Large intestine (tissue), 12 donors: ENCODE measurements at places on chromosomes 12 and 14.

DNA sequence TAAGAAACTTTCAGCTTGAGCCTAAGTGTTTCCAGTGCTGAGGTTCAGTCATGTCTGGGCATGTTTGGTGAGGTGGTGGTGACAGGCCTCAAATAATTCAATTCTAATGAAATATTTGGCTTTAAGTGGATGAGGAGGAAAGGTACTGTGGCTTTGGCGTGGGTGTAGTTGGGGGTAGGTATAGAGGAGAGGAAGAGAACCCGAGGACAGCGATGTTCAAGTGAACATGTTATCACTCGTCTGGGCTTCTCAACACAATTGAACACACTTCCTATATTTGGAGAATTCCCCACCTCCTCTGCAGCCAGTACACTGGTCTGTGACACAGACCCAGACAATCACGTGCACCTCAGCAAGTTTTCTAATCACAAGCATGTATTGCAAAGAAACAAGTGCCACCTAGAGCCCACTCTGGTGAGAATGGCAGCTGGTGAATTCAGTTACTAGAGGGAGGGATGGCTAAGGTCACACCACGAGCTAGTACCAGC, 53.0 kb downstream of the IFNG-AS1 start:
- no peak for DNase-seq

DNA sequence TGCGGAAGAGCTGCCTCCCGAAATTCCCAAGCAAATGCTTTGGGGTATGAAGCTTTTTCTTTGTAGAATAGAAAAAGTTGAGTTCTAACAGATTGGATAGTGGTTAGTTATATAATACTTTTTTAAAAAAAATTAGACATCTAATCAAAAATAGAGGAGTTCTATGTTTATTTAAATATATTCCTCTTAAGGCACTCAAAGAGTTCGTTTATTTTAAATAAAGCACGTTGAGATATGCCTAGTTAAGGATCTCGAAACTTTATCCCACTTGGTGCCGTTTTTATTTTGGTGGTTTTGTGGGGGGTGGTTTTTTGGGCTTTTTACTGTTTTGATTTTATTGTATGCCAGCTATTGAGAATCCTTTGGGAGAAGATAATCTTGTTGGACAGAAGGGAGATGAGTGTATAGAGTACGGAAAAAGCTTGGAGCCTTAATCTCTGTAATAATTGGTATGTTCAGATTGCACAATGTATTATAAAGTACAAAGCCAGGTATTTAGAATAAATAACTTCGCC, 10.7 kb upstream of the SNAPC1 start:
- no peak for DNase-seq

DNA sequence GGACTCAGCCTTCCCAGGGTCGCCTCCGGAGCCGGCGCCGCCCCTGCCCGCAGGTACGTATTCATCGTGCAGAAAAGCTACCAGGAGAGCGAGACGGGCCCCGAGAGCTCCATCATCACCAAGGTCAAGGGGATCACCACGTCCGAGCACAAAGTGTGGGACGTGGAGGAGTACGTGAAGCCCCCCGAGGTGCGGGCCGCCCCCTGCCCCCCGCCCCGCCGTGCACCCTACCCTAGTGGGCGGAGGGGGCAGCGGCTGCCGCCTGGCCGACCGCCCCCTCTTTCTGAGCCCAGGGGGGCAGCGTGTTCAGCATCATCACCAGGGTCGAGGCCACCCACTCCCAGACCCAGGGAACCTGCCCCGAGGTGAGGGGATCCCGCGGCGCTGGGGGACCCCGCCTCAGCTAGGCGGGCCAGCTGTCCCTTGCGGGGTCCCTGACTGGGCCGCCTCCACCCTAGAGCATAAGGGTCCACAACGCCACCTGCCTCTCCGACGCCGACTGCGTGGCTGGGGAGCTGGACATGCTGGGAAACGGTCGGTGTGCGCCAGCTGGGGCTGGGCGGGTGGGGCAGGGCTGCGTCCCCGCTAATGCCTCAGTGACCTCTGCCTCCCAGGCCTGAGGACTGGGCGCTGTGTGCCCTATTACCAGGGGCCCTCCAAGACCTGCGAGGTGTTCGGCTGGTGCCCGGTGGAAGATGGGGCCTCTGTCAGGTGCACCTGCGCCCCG, 973 bp downstream of the P2RX2 start:
- DNase-seq, result no peak

DNA sequence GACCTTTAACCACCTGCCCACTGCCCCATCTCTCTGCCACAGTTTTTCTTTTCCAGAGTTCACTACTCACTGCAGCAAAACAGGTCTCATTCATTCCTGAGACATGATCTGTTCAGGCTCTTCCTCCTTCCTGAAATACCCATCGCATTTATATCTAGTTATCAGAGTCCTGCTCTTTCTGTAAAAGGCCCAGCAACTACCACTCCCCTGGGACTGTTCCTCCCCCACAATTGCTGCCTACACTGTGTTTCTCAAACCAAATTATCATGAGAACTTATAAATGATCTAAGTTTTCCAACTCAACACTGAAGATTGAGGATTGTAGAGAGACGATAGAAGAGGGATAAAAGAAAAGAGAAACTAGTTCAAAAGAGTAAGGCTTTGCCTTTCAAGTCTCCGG, 40.8 kb upstream of the EPS8 start:
- DNase-seq, result no peak

DNA sequence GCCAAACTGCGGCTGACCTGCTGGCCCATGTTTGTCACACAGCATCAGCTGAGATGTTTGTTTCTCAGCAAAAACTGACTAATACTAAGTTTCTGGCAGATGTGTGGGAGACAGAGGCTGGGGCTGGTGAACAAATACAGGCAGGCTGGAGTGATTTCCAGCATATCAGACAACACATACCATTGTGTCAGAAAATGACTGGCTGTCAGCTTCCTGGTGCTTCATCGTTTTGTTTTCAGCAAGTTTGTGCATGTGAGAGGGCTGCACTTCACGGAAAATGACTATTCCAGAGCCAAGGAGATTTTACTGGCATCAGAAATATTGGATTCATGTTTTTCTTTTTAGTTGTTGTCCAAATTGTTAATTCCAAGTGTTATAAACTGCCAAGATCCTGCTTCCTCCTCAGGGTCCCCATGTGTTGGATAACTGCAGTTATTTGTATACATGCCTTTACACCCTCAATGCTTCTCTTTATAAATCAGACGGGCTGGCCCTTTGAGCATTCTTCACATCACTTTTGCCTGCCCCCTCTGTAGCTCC, 145.7 kb downstream of the GALC start:
- DNase-seq, result no peak

GRCh38 chr14:84041421-84041820, 1488.5 kb upstream of the FLRT2 start:
- no peak for DNase-seq

DNA sequence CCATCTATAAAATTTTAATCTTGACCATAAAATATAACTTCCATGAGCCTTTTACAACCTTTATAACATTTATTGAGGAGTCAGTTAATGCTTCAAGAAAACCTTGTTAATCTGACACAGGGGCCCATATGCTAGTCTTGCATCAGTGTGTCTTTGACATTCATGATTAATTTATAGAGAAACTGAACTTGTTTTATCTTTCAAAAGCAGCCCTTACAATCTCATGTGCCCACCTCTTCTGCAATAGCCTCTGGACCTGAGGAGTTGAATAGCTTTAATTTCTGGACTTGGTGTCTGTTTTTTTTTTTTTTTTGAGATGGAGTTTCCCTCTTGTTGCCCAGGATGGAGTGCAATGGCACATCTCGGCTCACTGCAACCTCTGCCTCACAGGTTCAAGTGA, 8.6 kb upstream of the LPCAT3 start:
- DNase-seq, result no peak

DNA sequence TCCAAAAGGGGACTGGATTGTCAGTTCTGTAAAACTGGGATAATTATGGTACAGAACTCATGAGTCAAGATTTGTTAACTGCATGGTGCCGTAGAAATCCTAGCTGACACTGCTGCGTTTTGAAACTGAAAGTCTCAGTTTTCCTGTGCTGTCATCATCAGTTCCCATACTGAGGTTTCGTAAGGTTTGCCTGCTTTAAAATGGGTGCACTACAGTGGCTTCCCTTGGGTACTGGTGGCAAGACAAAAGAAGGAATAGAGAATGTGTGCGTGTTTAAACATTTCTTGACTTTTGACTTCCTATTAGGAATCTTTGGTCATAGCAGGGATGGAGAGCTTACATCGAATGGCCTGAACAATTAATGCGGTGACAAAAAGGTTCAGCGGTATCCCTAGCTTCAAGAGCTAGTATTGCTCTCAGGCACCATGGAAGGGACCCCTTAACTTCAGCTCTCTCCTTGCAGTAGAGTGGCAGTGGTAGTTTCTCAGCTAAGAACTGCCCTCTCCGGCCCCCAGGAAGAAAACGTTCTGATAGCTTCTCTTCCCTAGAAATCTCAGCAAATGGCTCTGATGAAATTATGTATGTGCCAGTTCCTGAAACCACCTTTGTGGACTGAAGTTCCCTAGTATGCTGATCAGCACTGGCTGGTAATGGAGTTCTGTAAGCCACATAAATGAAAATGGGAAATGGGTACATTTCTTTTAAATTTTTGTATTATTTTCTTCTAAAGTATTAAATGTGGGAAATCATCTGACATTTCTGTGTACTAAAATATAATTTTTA, 28.9 kb downstream of the ANO6 start:
- no peak for DNase-seq

DNA sequence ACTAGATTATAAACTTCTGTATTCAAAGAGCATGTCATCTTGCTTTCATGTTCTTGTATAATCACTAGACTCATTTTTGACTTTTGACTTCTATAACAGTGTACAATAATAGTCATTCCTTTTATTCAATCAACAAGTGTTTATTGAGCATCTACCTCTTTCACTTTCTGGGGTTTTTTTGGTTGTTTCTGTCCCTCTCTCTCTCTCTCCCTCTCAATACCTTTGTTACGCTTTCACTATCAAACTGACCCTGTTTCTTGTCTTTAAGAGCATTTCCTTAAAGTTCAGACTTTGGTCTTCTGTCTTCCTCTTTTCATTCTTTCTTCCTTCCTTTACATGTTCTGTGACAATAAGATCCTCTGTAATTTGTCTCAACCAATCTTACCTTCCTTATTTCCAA, 49.5 kb downstream of the GPR137C start:
- no peak for DNase-seq

GRCh38 chr14:75803765-75804164, 142.7 kb downstream of the TTLL5 start:
- DNase-seq, result peak; percentile 21

DNA sequence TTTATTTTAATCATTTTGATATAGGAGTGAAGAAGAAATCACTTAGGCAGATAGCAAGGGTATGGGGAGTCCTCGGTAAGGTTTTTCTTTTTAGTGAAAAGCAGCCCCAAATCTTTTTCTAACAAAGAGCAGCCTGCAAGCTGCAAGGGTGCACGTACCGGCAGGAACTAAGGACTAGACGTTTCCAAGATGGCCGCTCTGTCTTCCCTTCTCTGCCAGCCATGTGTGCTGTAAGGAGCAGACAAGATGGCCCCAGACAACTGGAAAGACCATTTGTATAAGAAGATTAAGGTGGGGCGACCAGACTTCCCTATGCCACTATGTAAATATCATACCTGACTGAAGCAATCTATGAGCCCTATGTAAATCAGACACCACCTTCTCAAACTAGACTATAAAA, 79.6 kb downstream of the TXNDC16 start:
- no peak for DNase-seq
